ENCODE measurements at places on chromosomes 7 and 10.

GRCh38 chr7:131106681-131107336 lies 220.9 kb upstream of the MKLN1 start:
- peak; percentile 42 for DNase-seq

DNA sequence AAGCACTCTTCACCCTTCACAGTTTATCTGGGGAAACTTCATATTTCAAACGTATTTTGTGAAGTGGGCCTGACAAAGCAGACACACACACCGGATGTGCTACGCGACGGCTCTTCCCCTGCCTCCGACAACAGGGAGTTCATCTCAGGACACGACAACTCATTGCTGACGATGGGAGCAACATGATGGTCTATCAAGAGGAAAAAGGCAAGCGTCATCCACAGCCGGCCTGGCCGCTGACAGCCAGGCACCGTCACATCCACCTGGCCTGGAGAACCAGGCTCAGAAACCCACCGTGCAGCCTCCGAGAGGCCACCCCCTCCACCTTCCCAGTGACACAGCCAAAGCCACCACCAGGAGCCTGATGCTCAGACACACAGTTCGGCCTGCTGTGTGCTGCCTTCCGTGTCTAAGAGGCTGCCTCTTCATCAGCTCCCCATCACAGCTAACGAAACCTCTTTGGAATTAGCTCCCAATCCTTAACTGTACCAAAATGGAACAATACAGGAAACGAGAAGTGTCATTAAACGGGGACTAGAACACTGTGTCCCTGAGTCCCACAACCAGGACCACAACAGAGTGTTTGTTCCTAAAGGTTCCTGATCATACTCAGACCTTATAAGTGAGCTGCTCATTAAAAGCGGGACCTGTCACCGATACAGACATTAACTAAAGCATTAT lies 76.7 kb downstream of the SFMBT2 start:
- no peak for DNase-seq

DNA sequence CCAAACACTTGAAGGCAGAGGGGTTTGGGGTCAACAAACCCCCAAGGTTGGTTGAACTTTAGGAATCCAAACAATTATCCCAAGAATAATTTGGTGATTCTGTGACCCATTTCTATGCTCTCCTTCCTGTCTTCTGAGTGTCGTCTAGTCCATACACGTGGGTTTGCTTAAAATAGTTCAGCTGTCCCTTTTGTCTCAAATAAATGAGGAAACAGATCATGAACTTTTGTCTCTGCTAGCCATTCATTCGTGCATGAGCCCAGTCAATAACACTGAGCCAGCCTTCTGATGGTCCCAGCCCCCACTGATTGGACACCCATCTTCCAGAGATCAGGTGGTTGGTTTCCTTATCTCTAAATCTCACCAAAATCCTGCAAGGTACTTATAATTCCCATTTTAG lies 255.4 kb downstream of the PRPF18 start:
- DNase-seq: no peak

DNA sequence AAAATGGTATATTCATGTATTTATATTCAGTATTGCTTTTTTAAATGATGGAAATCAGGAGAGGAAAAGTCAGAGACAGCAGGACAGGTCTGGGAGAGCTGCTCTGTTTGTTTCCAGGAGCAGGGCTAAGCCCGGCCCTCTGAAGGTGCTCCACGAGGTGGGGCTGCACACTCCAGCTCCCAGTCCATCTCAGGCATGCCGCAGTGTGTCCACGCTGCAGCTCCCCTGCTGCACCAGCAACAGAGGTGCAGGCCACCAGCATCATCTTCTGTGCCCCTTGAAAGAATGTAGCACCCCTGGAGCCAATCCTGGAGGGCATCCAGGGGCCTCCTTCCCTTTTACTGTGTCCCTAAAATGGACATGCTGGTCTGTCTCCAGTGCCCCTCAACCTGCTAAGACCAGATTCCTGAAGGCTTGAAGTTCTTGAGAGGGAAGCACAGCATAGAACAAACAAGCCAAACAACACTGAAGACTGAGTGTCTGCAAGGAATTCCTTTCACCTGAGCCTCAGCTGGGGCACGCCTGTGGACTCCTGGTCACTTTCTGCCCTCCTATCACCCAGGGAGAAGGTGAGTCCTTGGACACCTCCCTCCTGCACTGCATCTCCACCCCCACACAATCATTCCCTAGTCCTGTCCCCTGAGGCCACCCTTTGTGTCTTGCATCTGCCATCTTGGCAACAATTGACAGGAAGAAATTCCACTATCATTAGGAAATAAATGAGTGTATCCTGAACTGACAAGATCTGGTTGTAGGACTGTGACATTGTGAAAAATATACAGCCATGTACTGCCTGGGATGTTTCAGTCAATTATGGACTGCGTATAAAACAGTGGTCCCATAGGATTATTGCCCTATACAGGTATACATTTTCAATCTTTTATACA lies 100.5 kb downstream of the CXCL12 start:
- no peak for DNase-seq

- no peak for DNase-seq
Measured at GRCh38 chr7:80088705-80089104, 45.9 kb upstream of the GNAI1 start.

- no peak for DNase-seq
Measured at GRCh38 chr7:126937171-126937570, 315.6 kb downstream of the GRM8 start.

DNA sequence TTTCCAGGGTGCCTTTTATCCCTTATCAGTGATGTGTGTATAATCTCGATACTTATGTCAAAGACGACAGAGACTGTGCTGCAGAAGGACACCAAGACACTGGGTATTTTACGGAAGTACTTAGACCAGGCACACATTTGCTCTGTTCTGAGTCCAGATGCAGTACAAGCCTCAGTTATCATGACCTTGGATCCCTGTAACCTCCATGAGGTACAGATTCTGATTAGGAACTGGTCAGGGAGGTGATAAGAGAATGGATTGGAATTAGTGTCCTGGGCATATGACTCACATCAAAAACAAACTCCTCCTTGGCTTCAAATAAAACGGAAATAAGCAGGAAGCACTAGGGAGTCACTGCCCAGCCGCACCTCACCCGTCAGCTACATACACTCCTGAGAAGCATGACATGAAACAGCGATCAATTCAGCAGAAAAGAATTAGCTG lies 146.5 kb downstream of the SFMBT2 start:
- no peak for DNase-seq

- DNase-seq: no peak
Measured at GRCh38 chr10:48517482-48517881, 87.4 kb downstream of the ARHGAP22 start.

- peak; percentile 37 for DNase-seq
Measured at GRCh38 chr7:63521-64021, 128.8 kb upstream of the FAM20C start.

- no peak for DNase-seq
Measured at GRCh38 chr10:5895804-5896203, 5.8 kb downstream of the FBH1 start.

GRCh38 chr7:81676813-81677212 lies 93.0 kb downstream of the HGF start:
- DNase-seq: no peak

DNA sequence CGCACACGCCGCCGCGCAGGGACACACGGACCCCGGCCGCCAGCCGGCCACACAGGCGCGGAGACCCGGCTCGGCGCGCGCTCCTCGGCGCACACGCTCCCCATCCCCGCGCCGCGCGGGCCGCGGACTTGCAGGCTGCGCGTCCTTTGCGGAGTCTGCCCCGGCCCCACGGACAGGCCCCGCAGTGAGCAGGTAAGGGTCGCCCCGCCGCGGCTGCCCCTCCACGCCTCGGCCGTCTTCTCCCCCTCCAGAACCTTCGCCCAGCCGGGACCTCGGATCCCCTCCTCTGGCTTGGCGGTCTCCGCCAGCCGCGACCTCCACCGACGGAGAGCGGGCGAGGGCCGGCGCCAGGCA lies 356 bp downstream of the ADCYAP1R1 start:
- DNase-seq: no peak

- no peak for DNase-seq
Measured at GRCh38 chr10:103295374-103296015, 18.6 kb downstream of the INA start.

- DNase-seq: no peak
Measured at GRCh38 chr7:108251700-108252099, 121.5 kb upstream of the LAMB4 start.

DNA sequence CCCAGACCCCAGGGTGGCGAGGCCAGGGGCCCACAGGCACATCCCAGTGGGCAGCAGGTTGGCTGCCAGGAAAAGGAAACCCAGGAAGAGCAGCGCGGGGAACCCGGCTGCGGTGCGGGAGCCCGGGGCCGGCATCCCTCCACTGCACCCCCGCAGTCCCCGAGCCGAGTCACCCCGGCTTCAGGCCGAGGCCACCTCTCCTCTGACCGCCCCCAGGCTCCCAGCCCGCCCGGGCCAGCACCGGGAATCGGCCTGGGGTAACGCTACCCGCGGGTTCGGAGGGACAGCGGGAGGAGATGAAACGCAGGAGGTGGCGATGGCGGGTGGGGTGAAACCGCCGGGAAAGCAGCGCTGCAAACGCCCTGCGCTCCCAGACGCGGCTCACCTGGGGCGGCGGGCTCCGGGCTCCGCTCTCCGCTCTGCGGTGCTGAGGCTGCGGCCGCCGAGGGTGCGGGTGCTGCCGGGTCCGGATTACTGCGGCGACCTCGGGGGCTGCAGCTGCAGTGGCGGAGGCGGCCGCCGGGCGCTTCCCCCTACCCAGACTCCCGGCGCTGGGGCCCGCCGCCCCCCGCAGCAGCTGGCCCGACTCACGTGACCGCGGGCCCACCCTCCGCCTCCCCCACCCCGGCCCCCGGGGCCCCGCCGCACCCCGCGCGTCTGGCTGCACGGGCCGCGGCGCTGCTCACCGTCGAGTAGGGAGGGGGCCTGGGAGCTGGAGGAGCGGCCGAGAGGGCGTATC lies at the start of gene SCRN1:
TSS of gene SCRN1 (minus strand) at position 545 of the 739 bp plus-strand sequence. CDS start 20,734 bp downstream, outside the sequence.
- DNase-seq: peak; percentile 42

GRCh38 chr7:40099837-40100236 lies 34.6 kb downstream of the MPLKIP start:
- no peak for DNase-seq

- no peak for DNase-seq
Measured at GRCh38 chr10:29607576-29607975, 27.2 kb downstream of the SVIL start.

- DNase-seq: no peak
Measured at GRCh38 chr7:31099451-31100444, 47.6 kb downstream of the ADCYAP1R1 start.

DNA sequence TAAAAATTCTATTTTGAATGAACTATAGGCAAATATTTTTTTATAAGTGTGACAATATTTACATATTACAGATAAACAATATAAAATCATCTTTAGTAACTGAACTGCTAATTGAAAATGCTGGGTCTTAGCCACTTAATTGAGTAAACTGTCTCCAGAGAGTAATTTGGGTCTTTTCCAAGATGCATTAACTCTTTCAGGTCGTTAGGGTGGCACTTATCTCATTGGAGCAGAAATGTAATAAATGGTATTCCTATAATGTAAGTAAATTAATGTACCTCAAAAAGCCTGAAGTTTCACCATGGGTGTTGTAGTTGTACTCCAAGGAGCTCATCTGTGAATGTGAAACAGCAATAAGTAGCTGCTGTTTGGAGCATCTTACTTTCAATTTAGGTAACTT lies 208.5 kb downstream of the EXOC4 start:
- DNase-seq: no peak

DNA sequence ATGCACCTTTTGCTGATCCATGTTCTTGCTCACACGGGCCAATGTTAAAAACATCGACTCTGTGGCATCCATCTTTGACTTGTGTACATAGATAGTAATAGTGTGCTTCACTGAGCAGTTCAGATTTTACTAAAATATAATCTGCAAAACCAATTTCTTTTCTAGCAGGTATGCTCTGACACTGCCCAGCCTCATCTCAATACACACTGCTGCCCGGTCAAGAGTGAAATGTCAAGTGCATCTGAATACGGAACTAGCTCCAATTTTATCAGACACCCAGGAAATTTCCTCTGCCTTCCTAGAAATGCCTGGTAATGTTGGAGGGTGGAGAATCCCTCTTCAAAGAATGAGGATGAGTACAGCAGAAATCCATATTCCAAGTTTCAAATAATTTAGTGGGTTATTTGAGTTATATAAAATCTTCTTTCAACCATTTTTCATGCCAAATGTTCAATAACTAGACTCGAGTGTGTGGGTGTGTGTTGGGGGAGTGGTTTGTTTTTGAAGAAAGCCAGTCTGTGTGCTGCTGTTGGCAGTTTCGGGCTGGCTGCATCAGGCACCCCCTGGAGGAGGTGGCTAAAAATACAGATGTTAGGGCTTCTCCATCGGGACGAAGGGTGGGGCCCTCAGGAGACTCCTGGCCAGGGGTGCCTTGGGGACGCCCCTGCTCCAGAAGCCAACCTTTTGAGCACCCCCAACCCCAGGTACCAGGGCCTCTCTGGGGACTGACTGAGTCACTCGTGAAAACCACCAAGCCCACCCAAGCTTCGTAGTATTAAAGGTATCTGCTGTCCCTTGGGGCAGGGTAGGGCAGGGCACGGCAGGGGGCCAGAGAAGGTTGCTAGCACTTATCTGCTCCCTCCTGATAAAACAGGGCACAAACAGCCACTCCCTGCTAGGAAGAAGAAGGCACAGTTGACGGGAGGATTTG lies 15.4 kb downstream of the CTBP2 start:
- DNase-seq: no peak

DNA sequence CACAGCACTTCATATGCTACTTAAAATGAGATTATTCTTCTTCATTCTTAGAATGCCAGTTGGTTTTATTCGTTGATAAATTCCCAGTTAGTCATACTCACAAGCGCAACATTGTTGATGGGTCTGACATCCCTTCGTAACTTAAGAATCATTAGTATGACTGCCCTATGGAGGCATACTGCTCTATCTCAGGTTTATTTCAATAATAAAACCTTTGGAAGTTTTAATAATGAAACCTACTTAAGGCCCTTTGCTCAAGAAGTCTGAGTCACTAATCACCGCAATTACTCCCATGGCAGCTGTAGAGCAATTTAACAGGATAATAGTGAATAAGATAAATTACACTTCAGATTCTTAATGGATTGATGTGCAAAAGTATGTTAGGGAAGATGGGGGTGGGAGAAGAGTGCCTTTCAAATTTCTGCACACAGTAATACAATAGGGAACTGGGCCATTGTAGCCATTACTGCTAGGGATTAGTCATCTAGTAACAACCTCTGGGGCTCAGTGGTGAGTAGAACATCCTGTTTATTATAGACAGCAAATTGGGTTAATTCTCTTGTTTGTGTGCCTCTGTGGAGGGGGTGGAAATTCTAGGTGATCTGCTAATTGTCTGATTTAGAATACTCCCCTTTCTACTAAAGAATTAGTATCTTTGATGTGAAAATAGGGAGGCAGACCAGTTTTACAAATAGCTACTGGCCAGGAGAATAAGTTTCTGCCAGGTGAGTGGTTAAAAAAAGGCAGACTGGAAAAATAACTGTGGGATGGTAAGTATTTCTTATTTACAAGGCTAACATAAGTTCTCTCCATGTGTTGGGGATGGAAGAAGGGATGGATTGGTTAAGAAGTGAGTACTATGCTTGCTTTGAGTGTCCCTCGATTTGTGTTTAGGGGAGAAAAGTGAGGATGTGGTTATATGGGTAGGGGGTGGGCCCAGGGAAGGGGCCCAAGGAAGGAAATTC lies 74.5 kb upstream of the VKORC1L1 start:
- DNase-seq: no peak

- no peak for DNase-seq
Measured at GRCh38 chr10:49334964-49335363, 36.0 kb downstream of the C10orf71 start.

GRCh38 chr10:29438271-29438670 lies 149.4 kb downstream of the LYZL1 start:
- DNase-seq: no peak

Data from left ventricle myocardium inferior (tissue), 1 donor.